ENCODE measurements at places on chromosomes 3 and 15.

- DNase-seq = no peak
Observed at GRCh38 chr15:90686435-90687218, 30.5 kb upstream of the BLM start.

DNA sequence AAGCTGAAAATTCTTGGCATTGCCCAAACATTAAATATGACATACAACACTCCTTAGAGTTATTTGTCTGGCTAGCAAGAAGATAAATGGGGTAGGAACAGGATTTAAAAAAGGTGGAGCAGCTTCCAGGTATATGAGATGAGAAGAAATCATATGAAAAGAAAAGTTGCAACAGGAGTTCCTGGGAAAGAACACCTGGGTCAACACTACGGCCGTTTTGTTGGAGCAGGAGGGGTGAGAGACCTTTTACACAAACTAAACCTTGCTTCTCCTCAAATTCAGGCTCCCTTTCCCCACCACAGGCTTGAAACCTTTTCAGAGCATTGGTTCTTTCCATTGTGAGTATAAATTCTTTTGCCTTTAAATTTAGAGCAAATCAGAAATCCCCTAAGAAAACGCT is 18.8 kb upstream of the GUCA1C start:
- no peak for DNase-seq

DNA sequence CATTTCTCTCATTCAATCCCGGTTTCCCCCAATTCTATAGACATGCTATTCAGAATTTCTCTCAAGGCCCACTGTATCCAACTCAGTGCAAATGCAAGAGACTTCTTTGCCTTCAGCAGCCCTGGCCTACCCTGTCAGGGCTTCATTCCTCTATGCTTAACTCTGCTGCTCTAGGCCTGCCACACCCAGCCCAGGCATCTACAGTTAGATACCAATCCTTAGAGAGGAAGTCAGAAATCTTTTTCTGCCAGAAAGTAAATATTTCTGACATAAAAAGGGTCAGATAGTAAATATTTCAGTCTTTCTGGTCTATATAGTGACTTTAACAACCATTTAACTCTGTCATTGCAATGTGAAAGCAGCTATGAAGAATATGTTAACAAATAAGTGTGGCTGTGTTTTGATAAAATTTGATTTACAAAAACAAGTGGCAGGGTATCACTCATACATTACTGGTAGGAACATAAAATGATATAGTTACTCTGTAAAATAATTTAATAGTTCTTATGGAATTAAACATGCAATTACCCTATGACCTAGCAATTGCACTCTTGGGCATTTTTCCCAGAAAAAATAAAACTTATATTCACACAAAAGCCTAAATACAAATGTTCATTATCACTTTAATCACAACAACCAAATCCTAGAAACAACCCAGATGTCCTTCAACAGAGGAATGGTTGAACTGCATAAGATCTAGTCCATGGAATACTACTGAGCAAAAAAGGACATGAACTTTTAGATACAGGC is 942.0 kb downstream of the SQOR start:
- DNase-seq = no peak

- DNase-seq = no peak
Observed at GRCh38 chr15:55257012-55257670, 32.5 kb downstream of the RAB27A start.

DNA sequence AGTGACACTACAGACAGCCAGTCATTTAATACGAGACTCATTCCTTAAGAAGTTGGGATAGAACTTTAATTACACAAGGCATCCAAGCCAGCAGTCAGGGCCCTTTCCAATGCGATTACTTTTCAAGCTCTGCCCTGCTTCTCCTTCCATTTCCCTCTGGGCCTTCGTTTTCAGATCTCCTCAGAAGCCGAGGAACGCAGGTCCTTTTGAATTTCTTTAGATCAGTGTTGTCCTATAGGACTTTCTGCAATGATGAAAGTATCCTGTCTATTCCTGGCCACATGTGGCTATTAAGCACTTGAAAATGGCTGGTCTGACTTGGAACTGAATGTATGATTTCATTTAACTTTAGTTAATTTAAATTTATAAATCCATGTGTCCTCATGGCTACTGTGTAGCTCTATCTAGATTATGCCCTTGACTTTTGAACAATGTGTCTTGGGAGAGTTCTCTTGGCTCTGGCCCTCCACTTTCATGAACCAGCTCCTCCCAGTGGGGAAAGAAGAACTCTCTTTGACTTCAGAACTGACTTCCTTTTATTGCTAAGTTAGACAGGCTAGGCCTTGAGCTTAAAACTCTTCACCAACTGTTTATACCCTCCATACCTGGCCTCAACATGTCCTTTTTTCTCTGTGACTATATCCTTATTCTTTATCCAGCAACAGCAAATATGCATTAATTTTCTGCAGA is 22.6 kb downstream of the TGFBR2 start:
- DNase-seq = peak; percentile 21

GRCh38 chr3:127204841-127205582 is 12.1 kb downstream of the PRR23E start:
- DNase-seq = no peak

DNA sequence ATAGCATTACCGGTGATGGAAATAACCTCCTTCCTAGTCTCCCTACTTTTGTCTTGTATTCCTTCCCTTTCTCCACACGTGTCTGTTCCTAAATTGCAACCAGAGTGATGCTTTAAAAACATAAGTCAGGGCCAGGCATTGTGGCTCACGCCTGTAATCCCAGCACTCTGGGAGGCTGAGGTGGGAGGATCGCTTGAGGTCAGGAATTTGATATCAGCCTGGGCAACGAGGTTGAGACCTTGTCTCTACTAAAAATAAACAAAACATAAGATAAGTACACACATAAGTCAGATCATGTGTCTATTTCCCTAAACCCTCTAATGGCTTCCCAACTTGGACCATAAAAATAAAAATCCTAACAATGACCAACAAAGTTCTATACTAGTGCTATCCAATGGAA is 18.4 kb downstream of the ARMC8 start:
- DNase-seq = no peak

DNA sequence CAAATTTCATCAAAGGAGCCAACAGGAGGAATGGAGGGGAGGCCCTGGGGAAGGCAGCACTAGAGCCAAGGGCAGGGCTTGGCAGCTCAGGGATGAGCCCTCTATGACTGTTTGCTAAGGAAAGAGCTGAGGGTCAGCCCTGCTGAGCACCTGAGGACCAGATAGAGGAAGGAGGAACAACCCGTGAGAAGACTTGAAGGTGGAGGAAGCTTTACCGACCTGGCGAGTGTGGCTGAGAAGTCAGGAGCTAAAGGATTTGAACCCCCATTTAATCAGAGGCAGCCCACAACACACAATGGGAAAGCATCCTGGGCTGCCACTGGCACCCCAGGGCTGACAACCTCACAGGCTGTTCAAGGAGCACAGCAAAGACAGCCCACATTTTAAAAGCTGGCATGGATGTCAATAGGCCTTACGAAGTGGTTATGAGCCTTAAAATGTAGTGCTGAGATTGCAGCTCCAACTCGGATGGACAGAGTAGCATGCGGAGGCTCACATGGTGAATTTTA is 20.7 kb upstream of the LRRC2 start:
- no peak for DNase-seq

DNA sequence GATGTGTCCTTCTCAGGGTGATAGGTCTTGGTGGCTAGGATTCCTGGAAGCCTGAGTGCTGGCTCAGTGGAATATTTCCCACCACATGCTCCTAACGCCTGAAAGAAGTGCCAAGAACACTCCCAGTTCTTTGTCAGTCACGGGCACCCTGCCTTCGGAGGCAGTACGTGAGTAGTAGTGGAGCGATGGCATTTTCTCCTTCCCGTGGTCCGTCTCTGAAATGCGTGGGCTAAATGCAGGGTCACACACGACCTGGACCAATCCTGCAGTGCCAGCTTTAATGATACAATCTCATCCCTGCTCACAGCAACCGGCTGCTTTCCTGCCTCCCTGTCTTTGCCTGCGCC is 14.5 kb downstream of the H1-8 start:
- no peak for DNase-seq

GRCh38 chr15:32649342-32649741 is 7.8 kb downstream of the SCG5 start:
- DNase-seq = no peak

GRCh38 chr3:9433627-9434521 is 36.5 kb downstream of the SETD5 start:
- DNase-seq = no peak

- no peak for DNase-seq
Observed at GRCh38 chr3:183844606-183845005, 19.2 kb upstream of the MAP6D1 start.

DNA sequence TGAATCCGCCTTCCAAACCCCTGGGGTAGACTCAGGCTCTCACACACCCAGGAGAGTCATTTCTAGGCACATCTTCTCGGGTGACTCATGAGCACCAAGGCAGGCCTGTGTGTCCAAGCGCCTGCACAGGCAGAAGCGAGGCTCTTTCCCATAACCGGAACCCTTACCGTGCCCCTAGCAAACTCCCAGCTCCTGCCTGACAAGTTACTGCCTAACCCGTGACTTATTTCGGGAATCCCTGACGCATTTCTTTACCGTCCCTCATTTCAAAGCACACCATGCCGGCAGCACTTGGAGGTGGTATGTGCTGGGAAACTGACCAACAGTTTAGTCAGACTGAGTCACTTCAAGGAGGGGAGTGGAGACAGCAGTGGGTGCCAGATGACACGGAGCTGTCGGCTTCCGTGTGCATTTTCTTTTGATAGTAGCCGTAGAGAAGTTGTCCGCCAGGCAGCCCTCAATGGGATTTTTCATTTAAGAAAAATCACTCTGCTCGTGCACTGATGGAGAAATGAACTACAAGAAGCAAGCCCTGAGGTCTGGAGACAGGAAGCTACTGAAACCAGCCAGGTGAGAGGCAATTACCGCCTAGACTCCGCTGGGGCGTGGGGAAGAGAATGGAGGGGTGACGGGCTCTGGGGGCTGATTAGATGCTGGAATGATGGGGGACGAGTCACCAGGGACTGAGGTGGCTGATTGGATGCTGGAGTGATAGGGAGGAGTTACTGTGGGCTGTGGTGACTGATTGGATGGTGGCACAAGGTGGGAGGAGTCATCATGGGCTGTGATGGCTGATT is 17.3 kb upstream of the HRH1 start:
- no peak for DNase-seq

DNA sequence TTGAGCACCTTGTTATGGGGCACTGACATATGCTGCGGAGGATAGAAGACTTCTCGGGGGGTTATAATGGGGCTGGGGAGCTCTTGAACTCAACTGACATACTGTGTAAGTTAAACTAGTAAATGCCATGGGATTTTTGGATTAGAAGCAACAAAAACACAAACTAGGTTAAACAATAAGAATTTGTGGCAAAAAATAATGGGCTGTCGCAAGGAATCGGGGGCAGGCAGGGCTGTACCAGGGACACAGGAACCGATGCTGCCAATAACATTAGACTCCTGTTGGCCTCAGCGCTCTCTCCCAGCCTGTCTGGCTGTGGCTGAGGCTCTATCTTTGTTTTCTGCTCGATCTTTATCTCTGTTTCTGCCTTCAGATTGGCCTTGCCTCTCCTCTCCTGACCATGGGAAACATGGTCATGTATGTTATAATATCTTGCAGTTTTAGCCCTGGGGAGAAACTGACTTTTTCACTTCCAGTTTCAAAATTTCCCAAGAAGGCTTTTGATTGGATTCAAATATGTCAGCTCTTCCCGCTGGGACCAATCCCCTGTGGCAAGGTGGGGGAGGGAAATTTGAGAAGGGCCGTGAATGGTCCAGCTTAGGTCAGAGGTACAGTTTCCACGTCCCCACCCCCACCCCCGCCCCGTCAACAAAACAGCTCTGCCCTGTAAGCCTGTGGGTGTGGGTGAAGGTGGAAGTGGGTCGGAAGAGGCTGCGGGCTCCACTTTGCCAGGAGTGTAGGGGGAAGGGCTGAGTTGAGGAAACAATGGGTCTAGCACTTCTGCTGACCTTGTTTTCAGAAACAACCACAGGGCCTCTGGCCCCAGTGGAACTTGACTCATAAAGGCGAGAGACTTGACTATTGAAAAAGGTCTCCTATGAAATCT is 161.1 kb upstream of the TBL1XR1 start:
- DNase-seq = peak; percentile 44

GRCh38 chr3:94372026-94372425 is 309.2 kb downstream of the NSUN3 start:
- no peak for DNase-seq

DNA sequence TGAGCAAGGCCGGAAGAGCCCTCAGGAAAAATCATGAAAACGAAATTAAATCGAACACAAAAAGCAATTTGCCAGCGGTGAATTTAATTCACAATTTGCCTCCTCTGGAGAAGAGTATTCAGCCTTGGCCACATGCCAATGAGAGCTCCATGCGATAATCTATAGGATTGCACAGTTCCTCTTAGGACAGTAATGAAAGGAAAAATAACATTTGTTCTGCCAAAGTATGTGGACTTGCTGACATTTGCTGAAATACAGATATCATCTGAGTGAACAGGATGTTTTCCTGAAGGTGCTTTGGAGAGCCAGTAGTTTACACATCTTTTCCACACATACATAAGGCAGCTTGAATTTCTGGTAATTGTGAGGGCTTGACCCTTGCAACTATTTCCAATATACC is 188.6 kb upstream of the PDZRN3 start:
- no peak for DNase-seq

GRCh38 chr15:57167821-57168395 is 208.4 kb upstream of the CGNL1 start:
- no peak for DNase-seq

DNA sequence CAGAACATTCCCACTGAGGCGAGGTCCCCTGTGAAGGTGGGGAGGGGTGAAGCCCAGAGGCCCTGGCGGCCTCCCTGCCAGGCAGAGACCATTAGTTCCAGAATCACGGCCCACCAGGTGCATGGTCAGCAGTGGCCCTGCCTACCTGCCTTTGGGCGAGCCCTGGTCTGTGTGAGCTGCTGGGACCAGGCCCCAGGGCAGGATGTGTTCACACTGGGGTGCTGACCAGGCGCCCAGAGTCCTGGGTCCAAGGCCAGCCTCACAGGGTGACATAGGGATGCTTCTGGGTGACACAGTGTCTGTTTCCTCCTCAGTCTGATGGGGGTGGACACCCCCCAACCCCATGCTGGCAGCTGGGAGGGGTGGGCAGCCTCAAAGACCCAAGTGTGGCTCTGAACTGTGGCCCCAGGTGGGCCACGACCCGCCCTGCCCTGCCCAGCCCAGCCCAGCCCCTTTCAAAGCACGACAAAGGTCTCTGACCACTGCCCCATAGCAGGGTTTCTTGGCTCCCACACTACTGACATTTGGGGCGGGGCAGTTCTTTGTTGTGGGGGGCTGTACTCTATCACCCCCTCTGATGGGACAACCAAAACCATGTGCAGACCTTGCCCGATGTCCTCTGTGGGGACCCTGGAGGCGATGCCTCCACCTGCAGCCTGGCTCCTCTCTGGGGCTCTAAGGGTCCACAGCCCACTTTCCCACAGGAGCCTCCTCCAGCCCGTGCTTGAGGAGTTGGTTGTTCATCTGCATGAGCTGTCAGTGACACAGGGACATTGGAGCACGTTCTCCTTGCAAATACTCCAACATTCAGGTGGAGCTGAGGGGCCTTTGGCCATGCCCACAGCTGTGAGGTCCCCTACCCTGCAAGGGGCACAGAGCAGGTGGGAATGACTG is 44.8 kb upstream of the SLC41A3 start:
- no peak for DNase-seq

DNA sequence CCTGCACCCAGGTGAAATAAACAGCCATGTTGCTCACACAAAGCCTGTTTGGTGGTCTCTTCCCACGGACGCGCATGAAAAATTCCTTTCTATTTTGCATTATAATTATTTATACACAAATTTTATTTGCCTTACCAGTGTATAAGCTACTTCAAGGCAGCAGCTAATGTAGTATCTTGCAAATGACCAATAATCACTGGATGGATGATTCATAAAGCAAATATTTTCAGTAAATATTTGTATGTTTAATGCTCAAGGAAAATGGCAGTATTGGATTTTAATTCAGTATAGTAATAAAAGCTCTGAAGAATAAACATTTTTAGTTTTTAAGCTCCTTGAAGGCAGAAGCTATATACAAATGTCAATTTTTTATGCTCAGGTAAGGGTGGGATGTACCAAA is 158.7 kb upstream of the NANOGP8 start:
- no peak for DNase-seq
